ENCODE measurements at places on chromosomes 3 and 15.

- DNase-seq = no peak
Observed at GRCh38 chr15:83655237-83655616, 1.3 kb downstream of the ADAMTSL3 start.

- DNase-seq = peak; percentile 20
Observed at GRCh38 chr15:97960364-97961066, at the start of gene ARRDC4. Gene ARRDC4, plus strand, starts transcription at chr15:97960703. Its CDS starts 159 bp downstream, at chr15:97960862.

- DNase-seq = peak; percentile 79
Observed at GRCh38 chr3:129577925-129578786, 28.3 kb downstream of the PLXND1 start.

GRCh38 chr3:81872566-81872965 is 111.1 kb upstream of the GBE1 start:
- DNase-seq = no peak

DNA sequence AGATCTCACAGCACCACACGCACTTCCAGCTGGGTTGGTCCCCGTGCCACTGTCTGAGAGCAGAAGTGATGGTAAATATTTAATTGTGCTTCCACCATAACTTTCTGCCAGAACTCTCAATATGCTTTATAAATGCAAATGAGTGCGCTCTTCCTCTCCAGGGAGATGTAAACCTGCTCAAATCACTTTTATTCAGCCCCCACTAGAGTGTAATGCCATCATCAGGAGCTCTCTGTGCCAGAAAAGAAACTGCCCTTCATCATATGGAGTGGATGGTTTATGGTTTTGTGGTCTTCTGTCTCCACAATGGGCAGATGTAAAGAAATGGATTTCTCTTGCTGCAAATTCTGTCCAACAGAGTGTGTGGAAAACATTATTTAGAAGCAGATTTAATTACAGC is 127.0 kb downstream of the EPHB1 start:
- DNase-seq = no peak

DNA sequence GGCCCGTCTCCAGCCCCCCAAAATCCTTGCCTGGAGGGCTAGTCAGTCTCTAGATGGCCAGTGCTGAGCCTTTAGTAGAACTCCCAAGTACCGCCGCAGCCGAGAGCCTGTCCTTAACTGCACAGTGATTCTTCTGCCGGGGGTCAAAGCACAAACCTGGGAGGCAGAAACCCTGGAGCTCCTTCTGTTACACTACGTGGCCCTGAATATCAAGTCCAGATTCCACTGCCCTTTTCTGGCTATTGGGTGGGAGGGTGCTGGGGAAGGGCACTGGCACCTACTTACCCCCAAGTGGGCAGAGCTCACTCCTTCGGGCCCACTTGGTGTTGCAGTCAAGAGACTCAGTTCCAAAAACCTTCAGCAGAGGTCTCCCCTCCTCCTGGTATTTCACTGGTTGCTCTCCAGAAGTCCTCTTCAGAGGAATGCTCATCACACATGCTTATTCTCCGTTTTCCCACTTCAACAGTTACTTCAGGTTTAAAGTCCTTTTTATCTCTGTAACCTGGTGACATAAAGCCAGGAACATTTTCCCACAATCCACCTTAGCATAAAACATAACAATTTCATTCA is 10.8 kb downstream of the PDHB start:
- DNase-seq = no peak

DNA sequence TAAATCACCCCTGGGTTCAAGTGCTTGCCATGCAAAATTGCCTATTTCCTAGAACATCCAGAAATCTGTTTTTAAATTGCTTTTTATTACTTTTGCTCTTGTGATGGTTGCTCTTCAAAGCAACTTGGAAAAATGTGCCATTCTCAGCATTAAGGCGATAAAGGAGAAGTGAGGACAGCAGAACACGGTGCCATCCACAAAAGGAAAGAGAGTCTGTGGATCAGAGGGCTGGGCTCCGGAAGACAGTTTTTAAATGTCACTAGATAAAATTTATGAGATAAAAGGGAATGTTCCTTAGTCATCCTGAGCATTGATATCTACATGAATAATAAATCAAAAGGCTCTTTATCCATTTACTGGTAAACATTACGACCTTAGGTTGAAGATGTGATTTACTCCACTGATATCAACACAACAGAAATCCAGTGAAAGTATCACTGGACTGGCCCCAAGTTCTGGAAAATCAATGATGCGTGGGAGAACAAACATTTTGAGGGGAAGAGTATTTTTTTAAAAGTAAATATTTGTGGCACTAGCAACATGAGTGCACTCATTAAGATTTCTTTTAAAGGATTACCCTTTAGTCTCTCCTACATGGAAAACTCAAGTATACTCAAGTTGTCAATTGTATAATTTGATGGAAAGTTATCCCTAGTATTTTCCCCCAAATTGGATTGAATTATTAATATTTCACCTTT is 554.7 kb downstream of the FHIT start:
- no peak for DNase-seq

DNA sequence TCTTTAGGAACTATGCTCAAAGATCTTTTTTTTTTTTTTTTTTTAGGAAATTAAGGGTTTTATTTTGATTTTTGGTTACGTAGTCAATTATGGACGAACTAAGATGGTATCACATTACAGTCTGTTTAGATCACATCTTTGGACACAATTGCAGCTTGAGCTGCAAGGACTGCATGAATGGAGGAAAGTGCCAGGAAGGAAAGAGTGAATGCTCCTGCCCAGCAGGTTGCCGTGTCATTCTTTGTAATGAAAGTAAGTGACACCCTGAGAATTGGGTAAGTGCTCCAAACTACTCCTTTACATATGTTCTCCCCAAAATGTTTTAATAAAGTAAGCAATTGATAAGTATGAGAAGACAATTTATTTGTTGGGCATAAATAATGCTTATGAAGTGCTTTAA is 716.5 kb upstream of the GOLIM4 start:
- DNase-seq = no peak

DNA sequence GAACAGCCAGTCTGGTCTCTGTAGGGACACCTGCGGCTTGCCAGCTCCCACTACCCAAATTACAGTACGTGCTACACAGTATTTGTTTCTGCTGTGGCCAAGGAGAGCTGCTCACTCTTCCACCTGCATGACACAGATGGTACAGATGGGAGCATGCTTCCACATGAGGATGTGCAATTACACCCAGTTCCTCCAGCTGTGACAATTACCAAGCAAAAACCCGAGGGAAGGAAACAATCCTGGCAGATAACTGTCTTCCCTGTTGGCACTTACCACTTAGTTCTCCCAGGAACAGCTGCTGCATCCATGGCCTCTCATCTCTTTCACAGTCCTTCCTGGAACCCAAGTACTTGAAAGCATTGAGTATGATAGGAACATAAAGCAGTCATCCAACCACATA is 34.4 kb downstream of the DET1 start:
- no peak for DNase-seq

GRCh38 chr3:140433431-140433830 is 244.4 kb upstream of the TRIM42 start:
- DNase-seq = no peak

DNA sequence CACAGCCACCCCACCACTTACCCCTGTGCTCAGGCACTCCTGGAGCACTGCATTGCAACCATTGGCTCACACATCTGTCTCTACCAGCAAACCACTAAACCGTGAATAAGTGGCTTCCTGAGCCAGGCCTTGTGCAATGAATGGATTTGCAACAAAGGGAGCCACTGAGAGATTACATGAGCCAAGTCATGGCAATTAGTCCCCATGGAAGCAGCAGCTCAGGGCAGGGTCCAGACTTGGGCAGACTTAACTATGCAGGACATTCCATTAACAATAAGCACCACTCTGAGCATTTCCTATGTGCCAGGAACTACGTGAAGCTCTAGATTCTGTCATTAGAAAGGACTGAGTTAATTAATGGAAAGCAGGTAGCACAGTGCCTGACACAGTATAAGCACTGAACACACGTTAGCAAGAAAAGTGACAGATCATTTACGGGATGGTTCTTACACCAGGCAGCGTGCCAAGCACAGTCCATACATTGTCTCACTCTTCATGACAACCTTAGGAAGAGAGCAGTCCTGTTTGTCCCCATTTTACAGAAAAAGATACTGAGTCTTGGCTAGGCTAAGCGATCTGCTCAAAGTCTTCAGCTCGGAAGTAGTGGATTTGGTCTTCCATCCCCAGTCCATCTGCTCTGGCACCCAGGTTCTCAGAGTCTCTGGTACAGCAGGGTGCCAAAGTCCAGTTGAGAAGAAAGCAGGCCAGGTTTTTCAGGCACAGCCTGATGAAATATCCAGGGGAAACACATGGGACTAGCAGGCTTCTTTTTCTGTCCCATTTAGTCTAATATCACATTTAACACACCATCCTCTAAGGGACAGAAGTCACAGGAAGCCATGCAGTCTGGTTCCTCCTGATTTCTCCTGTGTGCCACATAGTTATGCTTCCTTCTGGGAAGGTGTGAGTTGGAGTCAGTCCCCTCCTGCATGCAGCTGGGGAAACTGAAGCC is 44.1 kb downstream of the LIPC start:
- no peak for DNase-seq

- DNase-seq = peak; percentile 14
Observed at GRCh38 chr15:57213862-57214261, 162.4 kb upstream of the CGNL1 start.

DNA sequence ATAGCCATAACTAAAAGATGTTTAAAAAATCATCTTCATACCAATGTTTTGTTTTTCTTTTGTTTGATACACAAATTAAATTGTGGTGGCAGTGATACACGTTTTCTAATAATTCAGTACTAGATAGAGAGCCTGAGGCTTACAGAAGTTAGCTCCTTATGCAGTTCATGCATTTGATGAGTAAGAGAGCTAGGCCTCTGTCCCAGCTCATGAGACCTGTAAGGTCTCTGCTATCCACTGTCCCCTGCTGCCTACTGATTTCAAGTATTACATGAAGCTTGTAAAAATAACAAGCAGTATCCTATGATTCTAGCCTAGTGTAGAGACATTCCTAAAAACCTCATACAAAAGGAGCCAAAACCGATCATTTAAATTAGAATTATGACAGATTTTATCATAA is 144.5 kb downstream of the MBNL1 start:
- DNase-seq = no peak

GRCh38 chr3:72520690-72521308 is 327.4 kb downstream of the SHQ1 start:
- DNase-seq = peak; percentile 45

GRCh38 chr3:187957165-187957581 is 196.8 kb upstream of the LPP start:
- no peak for DNase-seq

DNA sequence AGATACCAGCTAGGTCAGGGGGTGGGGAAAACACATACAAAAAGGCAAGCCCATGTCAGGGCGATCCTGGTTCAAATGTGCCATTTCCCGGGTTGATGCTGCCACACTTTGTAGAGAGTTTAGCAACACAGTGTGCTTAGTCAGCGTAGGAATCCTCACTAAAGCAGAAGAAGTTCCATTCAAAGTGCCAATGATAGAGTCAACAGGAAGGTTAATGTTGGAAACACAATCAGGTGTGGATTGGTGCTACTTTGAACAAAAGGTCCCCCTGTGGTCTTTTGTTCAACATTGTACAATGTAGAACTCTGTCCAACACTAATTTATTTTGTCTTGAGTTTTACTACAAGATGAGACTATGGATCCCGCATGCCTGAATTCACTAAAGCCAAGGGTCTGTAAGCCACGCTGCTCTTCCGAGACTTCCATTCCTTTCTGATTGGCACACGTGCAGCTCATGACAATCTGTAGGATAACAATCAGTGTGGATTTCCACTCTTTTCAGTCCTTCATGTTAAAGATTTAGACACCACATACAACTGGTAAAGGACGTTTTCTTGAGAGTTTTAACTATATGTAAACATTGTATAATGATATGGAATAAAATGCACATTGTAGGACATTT is 28.9 kb downstream of the TPM1 start:
- no peak for DNase-seq

GRCh38 chr3:32438596-32439344 is 47.1 kb downstream of the CMTM7 start:
- peak; percentile 85 for DNase-seq

GRCh38 chr15:69529961-69530633 is 77.5 kb downstream of the RPLP1 start:
- DNase-seq = no peak

DNA sequence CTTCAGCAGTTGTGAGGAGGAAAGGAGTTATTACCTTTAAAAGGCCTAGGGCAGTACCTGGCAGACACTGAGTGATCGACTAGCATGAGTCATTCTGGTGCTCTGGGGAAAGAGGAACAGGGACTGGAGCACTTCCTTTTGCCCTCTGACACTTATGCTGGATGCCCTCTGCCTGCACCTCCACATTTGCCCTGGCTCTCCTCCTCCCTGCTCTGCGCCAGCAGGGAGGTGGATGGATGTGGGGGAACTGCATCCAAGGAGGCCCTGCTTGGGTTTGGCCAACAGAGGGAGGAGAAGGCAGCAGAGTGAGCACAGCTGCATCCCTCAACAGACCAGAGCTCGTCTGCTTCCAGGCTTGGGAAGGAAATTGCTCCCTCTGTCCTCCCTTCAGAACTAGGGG is 75.0 kb downstream of the SEMA5B start:
- DNase-seq = peak; percentile 59

DNA sequence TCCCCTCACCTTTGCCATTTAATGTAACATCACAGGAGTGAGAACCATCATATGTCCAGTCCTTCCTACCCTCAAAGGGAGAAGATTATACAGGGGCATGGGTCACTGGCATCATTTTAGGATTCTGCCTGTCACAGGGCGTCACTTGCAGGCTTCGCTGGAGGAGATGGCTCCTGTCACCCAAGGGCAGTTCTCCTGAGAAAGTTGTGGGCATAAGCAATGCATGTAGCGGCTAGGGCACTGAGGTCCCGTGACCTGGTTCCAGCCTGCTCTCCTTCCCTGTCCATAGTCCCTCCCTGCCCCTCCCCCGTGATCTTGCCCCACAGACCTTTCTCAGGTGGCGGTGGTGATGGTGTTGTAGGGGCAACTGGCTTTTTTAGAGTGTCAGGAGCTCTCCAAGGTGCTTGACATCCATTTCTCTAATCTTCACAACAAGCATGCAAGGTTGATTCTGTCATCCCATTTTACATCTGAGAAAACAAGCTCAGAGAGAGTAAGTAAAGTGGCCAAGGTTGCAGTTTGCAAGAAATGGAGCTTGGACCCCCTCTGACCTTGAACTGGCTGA is 241.5 kb upstream of the CTDSPL start:
- no peak for DNase-seq

DNA sequence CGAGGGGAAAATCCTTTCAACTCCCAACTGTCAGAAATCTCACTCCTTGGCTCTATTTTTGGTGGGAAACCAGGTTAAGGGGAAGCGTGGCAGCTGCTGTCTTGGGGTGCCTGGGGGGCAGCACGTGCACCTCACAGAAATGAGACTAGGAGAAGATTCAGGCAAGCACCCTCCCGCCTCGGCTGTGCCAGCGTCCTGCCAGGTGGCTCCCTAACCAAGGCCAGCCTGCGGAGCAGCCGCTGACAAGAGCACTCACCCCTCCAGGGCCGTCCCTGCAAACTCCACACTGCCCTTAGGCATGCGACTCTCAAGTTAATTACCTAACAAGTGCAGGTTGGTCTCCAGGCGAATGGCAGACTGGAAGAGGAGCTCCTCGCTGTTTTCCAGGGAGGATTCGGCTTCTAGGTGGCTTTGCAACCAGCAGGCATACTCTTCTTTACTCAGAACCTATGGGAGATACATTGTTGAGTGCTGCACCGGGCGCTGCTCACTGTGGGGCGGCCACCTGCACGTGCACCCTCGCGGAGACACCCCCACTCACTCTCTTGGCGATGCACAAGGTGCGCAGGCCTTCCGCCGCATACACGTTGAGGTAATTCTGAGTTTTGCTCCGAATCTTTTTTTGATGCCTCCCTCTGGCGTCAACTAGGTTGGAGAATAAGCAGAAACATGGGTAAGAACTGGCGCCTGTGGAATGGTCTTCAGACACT is 155.3 kb downstream of the ATP10A start:
- no peak for DNase-seq

All from GM10248 (cell line).